ENCODE measurements at places on chromosomes 5 and 9.

- DNase-seq: no peak
Measured at GRCh38 chr5:113091622-113092021, 115.0 kb downstream of the DCP2 start.

- DNase-seq: peak; percentile 76
Measured at GRCh38 chr5:129172580-129172979, 78.0 kb downstream of the ISOC1 start.

DNA sequence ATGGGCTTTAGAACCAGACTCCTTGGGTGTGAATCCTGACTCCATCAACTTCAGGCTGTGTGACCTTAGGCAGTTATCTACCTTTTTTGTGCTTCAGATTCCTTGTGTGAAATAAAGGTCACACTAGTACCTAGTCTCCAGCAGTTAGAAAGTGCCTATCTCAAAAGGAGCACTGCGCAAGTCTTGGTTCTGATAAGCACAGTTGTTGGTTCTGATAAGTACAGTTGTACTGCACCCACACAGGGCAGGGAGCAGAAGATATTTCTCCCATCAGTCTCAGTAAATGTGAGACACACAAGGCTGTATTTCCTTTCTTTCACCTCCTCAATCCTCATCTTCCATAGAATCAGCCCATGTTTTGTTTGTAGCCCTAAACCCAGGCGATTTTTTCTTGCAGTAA is 116.6 kb upstream of the DPYSL3 start:
- DNase-seq: no peak

GRCh38 chr5:37207802-37208201 is 41.4 kb downstream of the CPLANE1 start:
- no peak for DNase-seq

GRCh38 chr5:52693280-52693679 is 94.4 kb upstream of the ITGA1 start:
- DNase-seq: peak; percentile 69

- DNase-seq: no peak
Measured at GRCh38 chr5:157599565-157599964, 24.0 kb upstream of the ADAM19 start.

GRCh38 chr5:158305861-158306260 is 446.9 kb upstream of the CLINT1 start:
- DNase-seq: no peak

DNA sequence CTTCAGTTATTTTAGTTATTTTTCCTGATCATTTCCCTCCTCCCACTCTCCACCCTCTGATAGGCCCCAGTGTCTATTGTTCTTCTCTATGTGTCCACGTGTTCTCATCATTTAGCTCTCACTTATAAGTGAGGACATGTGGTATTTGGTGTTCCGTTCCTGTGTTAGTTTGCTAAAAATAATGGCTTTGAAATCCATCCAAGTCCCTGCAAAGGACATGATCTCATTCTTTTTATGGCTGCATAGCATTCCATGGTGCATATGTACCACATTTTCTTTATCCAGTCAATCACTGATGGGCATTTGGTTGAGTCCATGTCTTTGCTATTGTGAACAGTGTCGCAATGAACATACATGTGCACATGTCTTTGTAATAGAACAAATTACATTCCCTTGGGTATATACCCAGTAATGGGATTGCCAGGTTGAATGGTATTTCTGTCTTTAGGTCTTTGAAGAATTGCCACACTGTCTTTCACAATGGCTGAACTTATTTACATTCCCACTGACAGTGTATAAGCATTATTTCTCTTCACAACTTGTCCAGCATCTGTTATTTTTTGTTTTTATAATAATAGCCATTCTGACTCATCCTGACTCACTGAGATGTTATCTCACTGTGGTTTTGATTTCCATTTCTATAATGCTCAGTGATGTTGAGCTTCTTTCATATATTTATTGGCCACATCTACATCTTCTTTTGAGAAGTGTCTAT is 17.2 kb upstream of the DIRAS2 start:
- DNase-seq: peak; percentile 27

GRCh38 chr5:172315587-172316493 is 32.3 kb upstream of the UBTD2 start:
- no peak for DNase-seq

- DNase-seq: peak; percentile 30
Measured at GRCh38 chr5:159331093-159331973, 1.0 kb upstream of the IL12B start.

DNA sequence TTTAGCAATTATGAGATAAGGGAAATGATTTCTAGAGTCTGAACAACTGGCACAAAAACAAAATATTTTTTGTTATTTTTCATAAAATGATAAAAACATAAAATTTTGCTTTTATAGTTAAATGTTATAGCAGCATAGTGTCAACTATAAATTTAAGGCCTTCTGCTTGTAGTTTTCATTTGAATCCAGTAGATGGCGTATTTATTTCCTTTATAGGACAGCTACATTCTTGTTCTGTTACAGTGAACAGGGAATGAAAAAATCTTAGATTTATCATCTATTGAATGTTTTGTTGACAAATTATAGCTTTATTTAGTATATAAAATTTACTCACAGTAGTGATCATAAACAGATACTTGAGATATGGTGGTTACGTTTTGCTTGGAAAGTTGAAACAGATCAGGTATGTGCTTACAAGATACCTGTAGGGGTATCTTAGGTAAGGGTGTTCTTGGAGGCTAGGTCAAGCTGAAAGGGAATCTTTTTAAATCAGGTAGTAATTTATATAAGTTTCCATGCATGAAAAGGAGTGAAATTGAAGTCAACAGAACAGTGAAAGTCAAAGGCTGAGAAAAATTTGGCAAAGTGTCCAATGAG is 239.3 kb upstream of the GRIN3A start:
- peak; percentile 41 for DNase-seq

- DNase-seq: no peak
Measured at GRCh38 chr5:111961862-111962261, 204.9 kb upstream of the NREP start.

DNA sequence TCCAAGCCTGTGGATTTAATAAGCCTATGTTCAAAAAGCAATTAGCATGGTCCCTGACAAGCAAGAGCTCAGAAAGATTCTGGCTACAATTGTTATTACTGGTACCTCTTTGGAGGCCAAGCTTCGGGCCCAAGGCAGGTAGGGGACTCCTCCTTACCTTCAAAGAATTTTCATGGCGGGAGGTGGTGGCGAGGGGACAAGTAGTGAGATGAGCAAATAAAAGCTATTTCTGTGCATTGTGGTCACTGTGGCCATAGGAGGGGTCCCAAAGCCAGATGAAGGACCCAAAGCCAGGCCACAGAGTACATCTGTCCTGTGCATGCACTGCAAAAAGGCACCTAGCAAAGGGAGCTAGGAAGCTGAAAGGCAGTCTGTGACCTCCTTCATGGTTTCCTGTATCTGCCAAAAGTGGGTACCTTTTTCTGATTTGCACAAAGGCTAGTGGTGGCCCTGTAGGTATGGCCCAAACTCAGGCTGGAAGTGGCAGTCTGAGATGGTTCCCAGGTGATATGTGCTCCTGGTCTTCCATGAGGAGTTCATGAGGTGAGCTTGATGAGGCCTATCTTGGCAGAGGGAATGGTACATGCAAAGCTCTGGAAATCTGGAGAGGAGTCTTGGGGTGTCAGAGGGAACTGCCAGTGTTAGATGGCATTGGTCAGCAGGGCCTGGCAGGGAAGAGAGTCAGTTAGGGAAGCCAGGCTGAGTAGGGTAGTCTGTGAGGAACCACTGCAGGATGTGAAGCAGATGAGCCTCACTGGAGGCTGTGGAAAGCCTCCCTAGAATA is 3.3 kb upstream of the CXXC5 start:
- DNase-seq: no peak

DNA sequence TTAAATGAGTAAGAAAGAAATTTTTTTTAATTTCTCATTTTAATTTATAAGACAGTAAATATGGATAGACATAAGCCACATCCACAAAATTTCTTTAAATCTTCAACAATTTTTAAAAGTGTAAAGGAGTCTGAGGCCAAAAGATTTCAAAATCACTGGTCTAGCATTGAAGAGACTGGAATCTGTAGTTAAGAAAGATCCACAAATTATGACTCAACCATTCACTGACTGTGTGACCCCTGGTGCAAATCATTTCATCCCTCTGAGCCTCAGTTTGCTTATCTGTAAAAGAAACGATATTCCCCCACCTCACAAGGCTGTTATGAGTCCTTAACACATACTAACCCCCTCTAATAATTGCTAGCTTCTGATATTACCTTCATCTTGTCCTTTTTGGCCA is 98.5 kb downstream of the EBF1 start:
- peak; percentile 58 for DNase-seq

GRCh38 chr9:12698266-12698665 is 5.1 kb downstream of the TYRP1 start:
- peak; percentile 86 for DNase-seq

DNA sequence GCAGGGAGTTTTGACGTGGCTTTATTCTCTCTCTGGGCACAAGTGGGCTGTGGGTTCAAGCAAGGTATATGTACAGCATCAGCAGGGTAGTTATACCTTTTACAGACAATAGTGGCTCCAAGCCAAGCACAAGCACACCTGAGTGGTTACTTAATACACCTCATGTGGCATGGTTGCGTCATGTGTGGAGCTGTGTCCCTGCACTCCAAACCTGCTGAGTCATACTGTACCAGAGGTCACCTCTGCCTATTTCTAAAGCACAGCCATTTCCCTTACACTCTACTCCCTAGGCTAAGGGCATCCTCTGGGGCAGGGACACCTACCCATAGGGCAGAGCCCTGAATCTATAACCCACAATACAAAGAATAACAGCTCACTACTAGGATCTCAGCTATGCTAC is 147.3 kb downstream of the OSTF1 start:
- DNase-seq: peak; percentile 3

DNA sequence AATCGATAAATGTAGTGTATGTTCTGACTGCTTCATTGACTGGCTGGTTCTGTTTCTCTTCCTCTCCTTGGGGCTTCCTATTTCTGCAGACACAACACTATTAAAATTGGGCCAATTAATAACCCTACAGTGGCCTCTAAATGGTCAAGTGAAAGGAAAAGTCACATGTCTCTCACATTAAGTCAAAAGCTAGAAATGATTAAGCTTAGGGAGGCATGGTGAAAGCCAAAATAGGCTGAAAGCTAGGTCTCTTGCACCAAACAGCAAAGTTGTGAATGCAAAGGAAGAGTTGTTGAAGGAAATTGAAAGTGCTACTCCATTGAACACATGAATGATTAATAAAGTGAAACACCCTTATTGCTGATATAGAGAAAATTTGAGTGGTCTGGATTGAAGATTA is 58.2 kb downstream of the CCNH start:
- no peak for DNase-seq

DNA sequence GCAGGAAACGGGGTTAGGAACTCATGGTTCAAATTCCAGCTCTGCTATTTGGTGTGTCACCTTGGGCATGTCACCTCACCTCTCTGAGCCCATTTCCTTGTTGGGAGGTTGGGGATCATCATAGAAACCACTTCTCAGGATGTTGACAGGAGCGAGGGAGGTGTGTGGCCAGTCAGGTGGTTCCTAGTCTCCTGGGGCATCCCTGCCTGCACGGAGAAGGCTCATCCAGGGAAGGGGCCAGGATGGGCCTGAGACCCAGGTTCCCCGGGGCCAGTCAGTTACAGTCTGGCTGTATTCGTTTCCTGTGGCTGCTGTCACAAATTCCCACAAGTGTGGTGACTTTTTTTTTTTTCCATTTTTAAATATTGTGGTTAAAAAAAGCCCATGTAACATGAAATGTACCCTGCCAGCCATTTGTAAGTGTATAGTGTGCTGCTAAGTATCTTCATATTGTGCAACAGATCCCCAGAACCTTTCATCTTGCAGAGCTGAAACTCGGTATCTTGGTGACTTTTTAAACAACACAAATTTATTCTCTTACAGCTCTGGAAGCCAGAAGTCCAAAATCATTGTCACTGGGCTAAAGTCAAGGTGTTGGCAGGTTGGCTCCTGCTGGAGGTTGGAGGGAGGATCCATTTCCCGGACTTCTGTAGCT is 78.7 kb upstream of the UNC5A start:
- no peak for DNase-seq
